ENCODE measurements at places on chromosomes 7 and 10.

DNA sequence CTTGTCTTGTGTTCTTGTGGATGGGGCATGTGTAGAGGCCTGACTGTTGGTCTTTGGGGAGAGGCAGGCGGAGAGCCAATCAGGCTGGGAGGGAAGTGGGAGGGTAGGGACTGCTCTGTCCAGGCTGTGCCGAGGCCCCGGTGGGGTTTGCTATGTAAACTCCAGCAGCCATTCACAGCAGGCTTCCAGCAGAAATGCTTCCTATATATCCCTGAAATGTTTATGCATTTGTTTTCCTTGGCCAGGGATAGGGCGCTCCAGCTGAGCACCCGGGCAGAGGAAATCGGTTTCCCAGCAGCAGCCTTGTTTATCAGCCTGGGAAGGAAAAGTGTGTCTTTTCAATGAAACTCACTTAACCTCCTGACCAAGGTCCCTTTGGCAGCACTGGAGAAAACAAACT is 18.3 kb upstream of the AQP1 start:
- no peak for DNase-seq

GRCh38 chr10:91033324-91033950 is 112.5 kb upstream of the ANKRD1 start:
- DNase-seq = no peak

- DNase-seq = no peak
These were observed 136.9 kb downstream of the SNX10 start for GRCh38 chr7:26428571-26428970.

- no peak for DNase-seq
These were observed 643.0 kb downstream of the SUGCT start for GRCh38 chr7:40777730-40778312.

All from GM12892 (cell line).